ENCODE measurements at places on chromosomes 2 and 18.

- DNase-seq, result no peak
Measured at GRCh38 chr2:144524118-144525009, 4.4 kb upstream of the ZEB2 start.

DNA sequence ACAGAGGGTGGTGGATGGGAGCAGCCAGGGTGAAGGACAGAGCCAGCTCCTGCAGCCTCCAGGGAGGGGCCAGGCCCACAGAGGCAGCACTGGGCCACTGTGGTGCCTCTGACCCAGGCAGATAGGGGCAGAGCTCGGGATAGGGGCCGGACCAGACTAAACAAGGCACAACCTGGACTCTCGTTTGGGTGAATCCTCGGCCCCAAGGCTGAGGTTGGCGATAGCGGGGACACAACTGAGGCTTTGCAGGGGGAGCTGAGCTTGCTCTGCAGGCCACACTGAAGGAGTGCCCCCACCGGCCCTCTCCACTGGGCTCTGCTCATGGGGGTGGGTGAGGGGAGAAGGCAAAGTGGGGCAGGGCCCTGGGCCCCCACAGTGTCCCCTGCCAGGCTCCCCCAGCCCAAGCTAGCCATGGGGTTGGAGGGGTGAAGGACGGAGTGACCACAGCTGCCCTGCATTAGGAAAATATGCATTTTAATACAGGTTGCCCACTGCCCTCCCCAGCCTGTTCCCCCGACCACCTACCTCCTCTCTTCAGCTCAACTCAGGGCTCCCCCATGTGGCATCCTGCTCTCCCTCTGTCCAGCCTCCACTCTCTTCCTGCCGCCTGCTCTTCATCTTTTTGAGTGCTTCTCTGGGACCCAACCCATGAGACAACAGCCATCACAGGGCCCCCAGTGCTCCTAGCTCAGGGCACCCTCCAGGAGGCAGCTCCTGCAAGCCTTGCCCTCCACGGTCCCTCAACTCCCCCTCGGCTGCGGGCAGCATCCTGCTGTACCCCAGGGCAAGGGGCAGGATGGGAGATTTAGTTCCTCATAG lies 152.8 kb downstream of the INHBB start:
- no peak for DNase-seq

DNA sequence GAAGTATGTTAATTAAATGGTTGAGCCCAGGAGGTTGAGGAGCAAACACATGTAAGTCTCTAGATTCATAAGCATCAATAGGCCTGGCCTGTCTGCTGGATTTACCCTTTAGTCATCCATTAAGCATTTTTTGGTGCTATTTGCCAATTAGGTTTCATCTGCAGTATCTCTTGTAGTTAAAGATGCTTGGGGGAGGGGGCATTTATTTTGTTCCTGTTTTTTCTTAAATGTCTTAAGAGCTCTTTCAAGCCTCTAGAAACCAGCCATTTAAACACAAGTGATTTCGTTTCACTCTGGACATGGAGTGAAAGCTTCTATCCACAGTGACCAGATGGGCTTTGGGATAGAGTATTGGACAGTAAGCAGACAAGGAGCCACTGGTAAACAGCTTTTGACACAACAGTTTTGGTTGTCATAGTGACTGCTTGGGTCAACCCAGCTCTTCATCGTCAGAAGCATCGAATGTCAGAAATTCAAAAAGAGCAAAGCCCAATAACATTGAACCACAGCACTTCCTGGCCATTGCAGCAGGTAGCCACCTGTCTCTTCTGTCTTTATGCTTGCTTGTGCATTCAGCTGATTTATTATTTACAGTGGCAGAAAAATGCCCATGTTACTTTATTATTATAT lies 4.9 kb downstream of the QPCT start:
- no peak for DNase-seq

DNA sequence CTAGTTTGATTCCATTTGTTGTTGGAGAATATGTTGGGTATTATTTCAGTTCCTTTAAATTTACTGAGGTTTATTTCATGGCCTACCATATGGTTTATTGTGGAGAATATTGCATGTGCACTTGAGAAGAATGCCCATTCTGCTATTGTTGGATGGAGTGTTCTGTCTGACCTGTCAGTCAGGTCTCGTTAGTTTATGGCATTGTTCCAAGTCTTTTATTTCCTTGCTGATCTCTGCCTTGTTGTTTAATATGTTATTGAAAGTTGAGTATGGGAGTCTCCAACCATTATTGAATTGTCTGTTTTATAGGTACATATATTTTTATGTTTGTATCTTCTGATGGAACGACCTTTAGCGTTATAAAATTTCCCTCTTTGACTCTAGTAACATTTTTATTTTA lies 86.3 kb downstream of the PTPN4 start:
- no peak for DNase-seq

- no peak for DNase-seq
Measured at GRCh38 chr18:47846431-47846830, 84.0 kb downstream of the SMAD2 start.

- peak; percentile 27 for DNase-seq
Measured at GRCh38 chr2:165141601-165142354, 62.1 kb downstream of the SCN3A start.
